ENCODE measurements at places on chromosomes 7 and 10.

GRCh38 chr7:24755541-24756407, 1.5 kb downstream of the GSDME start:
- DNase-seq, result no peak

DNA sequence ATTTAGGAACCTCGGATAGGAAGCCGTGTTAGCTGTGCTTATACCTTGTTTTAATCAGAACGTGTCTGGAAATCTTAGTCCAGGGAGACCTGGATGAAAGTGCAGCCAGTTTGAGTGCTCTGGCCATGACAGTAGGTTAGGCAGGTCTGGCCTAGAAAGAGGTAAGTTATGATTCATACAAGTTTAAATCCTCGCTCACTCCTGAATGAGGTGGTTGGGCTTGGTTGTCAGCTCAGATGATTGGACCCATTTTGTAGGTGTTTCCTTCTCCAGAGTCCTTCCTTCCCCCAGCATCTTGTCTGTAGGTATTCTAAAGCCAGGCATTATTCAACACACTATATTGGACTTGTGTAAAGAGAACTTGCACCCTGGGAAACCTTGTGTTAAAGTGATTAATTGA, 561.9 kb upstream of the GALNT17 start:
- DNase-seq, result no peak

- DNase-seq, result no peak
Observed at GRCh38 chr7:46109437-46109836, 188.4 kb upstream of the IGFBP3 start.

GRCh38 chr7:98252425-98253054, 508 bp upstream of the TECPR1 start:
- DNase-seq, result peak; percentile 27

GRCh38 chr10:118028619-118029018, 18.1 kb downstream of the RAB11FIP2 start:
- no peak for DNase-seq

GRCh38 chr10:17250736-17251135, 22.7 kb downstream of the VIM start:
- no peak for DNase-seq

GRCh38 chr7:90708841-90709317, 112.8 kb downstream of the CDK14 start:
- peak; percentile 89 for DNase-seq

GRCh38 chr10:36336315-36336714, 694.2 kb upstream of the FZD8 start:
- DNase-seq, result no peak

DNA sequence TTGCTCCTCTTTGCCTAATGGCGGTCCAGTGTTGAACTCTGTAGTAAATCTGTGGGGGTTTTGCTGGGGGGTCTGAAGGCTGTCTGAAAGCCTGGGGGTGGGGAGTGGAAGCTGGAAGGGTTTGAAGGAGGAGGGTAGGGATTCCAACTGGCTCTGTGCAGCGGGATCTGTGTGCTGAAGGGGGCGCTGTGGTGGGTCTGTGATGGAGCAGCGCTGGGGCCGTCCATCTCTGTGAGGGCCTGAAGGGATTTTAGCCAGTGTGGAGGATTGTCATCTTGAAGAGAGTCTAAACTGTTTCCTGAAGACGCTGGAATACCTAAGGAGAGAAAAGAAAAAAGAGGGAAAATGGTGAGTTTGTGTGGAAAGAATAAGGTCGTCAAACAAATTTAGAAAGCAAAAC, 129.2 kb downstream of the STRA8 start:
- no peak for DNase-seq

- peak; percentile 87 for DNase-seq
Observed at GRCh38 chr7:34133983-34134782, 228.8 kb downstream of the BMPER start.

- DNase-seq, result peak; percentile 63
Observed at GRCh38 chr7:44325811-44326241, 432 bp upstream of the CAMK2B start.

GRCh38 chr7:87148332-87148955, 3.8 kb upstream of the DMTF1 start:
- DNase-seq, result peak; percentile 61

DNA sequence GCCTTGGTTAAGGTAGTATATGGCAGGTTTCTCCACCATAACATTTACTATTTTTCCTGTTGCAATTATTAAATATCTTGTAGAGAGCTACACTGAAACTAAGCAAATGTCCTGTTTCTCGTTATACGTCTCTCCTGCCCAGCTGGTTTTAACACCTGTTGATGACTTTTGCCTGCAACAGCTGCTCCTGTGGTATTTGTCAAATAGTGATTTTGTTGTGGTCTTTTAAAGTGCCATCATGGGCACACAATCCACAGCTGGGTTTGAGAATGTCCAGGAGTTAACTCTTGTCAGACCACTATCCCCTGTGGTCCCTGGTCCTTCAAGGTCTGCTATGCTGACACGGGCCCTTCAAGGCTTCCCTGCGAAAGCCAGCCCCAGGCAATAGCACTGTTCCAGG, 24.9 kb upstream of the SEC61G start:
- no peak for DNase-seq

Measured in cerebellar cortex (tissue), 1 donor.